T47D (cell line): ENCODE measurements at places on chromosomes 1 and 21.

GRCh38 chr1:192378276-192378675 lies 61.5 kb downstream of the RGS21 start:
- DNase-seq, result no peak

DNA sequence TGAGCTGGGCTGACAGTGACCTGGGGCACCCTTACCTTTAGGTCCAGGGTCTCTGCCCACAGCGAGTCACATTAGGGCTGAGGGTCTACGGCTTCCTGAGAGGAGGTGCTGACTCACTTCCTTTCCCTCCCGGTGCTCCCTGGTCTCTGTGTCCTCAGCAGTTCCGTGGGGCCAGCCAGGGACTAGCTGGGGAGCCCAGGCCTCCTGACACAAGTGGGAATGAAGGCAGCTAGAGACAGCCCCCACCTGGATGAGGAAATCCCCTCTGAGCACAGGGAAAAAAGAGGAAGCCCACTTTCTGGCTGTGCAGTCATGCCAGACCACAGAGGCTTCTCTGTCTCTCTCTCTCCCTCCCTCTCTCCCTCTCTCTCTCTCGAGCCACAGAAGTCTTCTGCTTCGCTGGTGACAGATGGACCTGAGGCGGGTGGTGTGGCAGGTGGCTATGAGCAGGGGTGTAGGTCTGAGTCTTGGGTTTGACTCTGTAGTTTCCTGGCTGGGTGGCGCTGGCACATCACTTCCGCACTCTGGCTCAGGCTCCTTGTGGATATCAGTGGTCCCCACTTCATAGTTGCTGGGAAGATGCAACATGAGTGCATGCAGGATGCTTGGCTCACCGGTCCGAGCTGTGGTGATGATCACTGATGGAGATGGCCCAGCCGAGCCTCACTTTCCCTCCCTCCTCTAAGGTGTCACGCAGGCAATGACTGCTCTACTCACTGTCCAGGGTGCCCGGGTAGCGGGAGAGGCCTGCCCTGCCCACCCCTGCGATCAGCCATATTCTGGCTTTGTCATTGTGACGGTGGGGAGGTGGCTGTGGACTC lies 3.5 kb downstream of the SLC66A1 start:
- no peak for DNase-seq

- DNase-seq, result peak; percentile 41
These were observed 2.4 kb upstream of the PRAMEF18 start for GRCh38 chr1:13228343-13228781.

- no peak for DNase-seq
These were observed 37.3 kb downstream of the AHDC1 start for GRCh38 chr1:27566462-27567145.

DNA sequence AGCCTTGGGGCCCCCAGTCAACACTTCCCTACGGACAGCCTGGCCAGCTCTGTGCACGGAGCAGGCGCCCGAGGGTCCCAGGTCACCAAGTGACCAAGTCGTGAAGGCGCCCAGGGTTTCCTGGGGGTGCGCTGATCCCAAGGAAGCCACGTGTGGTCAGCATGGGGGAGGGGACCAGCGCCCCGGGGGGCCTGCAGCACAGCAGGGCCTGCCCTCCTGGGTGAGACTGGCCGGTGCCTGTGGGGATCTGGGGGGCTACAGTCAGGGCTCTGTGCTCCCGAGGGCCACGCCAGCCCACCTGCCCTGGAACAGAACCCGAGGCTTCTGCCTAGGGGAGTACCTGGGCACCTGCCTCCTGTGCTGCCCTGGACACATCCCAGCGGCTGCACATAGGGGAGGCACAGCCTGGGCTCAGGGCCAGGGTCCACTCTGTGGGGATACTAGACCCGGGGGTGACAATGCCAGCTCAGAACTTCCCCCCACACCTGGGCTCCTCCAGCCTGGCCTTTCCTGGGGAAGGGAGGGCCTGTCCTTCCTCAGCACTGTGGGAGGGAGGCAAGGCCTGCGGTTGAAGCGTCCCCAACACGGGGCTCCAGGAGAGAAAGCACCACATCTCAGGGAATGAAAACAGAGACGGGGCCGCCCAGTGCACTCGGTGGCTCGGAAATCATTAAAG lies 6.2 kb upstream of the POFUT2 start:
- DNase-seq, result no peak

- DNase-seq, result no peak
These were observed 6.7 kb upstream of the CDK11A start for GRCh38 chr1:1730870-1731269.

- DNase-seq, result no peak
These were observed 256.9 kb downstream of the PTBP2 start for GRCh38 chr1:96978444-96978843.

- DNase-seq, result no peak
These were observed 12.4 kb downstream of the VANGL1 start for GRCh38 chr1:115654125-115654524.

DNA sequence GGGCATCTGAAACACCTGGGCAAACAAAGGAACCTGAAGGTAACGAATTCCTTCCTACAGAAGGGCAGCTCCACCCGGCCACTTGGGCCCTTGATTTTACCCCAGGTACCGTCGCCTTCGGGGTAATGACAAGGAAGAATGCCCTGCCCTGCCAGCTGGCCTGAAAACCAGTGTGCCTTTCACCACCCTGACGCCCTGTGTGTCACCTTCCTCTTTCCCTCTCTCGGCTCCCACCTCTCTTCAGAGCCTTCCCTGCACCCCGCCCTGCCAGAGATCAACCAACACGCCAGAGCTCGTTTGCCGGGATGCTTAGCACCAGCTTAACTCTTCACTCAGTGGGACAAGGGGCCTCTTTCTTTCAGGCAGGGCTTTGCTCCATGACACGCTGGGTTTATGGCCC lies 86.0 kb downstream of the SIM2 start:
- no peak for DNase-seq

GRCh38 chr1:166017395-166017794 lies 149.4 kb downstream of the FAM78B start:
- no peak for DNase-seq

GRCh38 chr1:220990427-220991339 lies 111.4 kb downstream of the HLX start:
- no peak for DNase-seq

GRCh38 chr1:17874710-17875109 lies 119.6 kb downstream of the ACTL8 start:
- DNase-seq, result no peak

DNA sequence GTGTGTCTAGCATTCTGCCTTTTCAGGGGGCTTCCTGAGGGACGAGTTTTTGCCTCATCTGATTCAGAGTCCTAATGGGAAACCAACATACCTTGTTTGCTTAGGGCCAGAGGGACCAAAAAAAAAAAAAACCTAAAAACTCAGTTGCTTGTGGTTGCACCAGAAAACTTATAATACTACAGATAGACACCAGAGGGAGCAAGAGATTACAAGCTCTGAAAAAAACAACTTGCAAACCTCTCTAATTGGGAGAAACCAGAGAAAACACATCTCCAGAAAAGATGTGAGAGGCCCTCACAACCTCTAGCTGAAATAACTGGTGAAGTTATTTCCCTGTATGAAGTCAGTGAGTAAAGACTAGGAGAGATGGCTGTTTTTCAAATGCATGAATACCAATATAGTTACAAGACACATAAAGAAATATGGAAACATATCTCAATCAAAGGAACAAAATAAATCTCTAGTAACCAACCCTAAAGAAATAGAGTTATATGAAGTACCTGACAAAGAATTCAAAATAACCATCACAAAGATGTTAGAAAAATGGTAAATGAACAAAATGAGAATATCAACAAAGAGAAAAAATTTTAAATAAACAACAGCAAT lies 233.7 kb upstream of the NFIA start:
- peak; percentile 33 for DNase-seq

DNA sequence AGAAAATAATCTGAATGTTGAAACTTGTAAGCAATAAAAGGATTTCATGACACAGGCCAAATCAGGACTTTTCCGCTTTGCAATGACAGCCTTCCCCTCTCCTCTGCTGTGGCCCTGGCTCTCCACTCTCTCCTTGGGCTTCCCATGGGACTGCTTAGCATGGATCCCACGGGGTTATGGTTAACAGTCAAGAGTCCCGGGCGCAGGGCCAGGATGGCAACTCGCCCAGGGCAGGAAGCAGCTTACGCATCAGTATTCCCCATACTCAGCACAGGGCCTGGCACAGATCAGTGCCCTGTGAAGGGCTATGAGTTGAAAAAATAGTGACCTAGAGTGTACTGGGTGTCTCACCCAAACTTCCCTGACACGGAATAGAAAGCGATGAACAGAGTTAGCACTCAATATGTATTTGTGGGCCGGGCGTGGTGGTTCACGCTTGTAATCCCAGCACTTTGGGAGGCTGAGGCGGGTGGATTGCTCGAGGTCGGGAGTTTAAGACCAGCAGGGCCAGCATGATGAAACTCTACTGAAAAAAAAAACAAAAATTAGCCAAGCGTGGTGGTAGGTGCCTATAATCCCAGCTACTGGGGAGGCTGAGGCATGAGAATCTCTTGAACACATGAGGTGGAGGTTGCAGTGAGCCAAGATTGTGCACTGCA lies 29.1 kb upstream of the GRHL3 start:
- no peak for DNase-seq

DNA sequence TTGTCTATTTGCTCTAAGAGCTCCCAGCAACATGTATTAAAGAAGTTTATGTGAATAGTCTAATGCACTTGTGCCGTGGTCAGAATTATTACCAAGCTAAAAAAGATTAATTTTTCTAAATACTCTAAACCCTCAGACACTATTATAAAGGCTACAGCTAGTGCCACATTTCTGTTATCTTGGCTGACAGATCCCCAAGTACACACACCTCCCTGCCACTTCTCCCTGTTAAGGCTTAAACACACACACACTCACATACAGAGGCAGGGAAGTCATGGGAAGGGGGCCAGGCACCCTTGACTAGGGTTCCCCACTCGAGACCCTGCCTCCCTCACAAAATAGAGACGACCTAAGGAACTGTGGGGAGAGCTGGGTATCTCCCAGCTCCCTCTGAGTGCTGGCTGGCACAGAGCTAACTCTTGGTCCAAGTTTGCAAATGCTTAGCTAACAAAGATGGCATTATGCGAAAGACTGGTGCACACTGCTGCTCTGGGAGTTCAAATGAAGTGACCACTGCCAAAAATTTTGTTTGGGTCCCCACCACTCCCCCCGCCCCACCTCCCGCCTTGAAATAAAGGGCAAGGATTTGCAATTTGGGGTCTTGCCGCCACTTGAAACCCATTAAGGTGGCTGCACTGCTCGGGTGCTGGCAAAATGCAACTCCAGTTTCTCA lies 9.8 kb downstream of the SSBP3 start:
- no peak for DNase-seq

DNA sequence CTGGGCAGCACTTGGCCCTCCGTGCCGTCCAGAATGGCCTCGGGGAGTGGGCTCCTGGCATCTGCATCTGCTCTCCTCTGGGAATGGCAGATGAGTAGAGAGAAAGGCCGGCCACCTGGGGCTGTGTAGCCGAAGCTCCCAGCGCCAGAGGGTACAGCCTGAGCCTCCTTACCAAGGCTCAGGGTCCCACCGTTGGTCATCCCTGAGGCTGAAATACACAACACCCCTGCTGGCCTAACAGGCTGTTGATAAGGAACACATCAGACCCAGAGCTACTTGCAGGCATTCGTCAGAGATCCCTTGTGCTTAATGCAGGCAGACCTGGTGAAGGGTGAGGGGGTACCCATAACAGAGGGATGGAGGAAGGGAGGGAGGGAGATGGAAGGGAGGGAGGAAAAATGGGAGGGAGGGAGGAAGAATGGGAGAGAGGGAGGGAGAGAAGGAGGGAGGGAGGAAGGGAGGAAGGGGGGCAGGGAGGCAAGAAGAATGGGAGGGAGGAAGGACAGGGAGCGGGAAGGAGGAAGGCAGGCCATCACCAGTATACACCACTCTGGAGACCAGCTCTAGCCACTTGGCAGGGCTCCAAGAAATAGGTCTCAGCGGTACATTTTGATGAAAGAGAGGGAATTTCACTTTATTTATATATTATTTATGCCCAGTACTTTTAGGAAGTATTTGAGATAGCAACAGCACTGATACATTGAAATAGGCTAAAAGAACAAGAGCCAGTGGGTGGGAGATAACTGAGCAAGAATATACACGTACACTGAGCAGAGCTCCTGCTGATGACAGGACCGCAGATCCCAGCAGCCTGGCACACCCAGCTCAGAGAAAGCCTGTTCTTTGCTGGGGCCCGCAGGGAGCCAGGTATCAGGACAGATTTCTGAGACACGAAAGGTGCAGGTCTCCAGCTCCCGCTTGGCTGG lies 315.0 kb upstream of the VAMP3 start:
- DNase-seq, result no peak

DNA sequence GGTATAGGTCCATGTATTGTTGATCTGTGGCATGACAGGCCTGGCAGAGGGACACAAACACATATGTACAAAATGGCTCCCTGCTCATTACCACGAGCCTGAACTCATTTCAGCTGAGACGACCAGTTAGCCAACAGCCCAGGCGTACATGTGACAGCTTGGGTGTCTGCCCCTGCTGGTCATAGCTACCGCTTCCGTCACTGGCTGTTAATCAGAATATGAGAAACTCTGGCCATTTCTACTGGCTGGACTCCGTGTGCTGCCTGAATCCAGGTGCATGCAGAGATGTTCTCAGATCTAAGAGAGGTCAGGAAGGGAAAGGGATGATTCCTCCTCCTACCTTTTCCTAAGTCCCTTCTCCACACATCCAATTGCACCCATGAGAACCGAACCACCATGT lies 144.5 kb downstream of the PBX1 start:
- DNase-seq, result no peak

GRCh38 chr1:190852611-190853010 lies 374.9 kb upstream of the BRINP3 start:
- DNase-seq, result no peak

DNA sequence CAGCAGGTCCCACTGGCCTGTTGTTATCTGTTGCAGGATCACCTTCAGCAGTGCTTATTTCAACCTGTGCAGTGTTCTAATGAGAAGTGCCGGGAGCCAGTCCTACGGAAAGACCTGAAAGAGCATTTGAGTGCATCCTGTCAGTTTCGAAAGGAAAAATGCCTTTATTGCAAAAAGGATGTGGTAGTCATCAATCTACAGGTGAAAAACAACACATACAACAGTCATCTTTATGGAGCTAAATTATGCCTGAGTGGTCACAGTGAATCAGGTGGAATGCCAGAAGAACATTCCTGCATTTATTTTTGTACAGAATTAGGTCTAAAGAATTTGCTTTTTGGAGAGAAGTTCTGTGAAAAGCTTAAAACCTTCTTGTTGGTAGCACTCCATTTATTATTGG lies 33.2 kb downstream of the TRAF5 start:
- DNase-seq, result no peak

- no peak for DNase-seq
These were observed 458.3 kb upstream of the BRINP3 start for GRCh38 chr1:190935925-190936324.

DNA sequence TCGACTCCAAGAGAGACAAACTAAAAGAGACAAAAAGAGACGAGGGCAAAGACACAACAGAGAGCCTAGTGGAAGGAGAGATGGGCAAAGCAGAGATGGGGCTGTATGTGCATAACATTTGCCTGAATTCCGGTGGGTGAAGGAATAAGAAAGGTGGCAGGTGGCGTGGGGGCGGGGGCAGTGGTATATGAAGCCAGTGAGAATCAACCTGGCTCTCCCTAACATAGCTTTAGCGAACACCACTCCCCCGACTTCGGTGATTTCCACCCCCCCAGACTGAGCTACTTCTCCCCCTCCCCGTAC lies 1.1 kb downstream of the INKA2 start:
- no peak for DNase-seq

- no peak for DNase-seq
These were observed 36.5 kb downstream of the GIPC2 start for GRCh38 chr1:78081980-78082860.
